ENCODE measurements at places on chromosomes 11 and 22.
A peak's percentile ranks its signal among the peaks of the same experiment; 100 is the strongest.

GRCh38 chr22:50170453-50171318, at the start of gene PANX2:
Gene PANX2 (plus strand): TSS chr22:50170731. CDS start chr22:50170731, 0 bp downstream.
- no peak for DNase-seq

- no peak for DNase-seq
These were observed 16.9 kb downstream of the IL18BP start for GRCh38 chr11:72015511-72016061.

DNA sequence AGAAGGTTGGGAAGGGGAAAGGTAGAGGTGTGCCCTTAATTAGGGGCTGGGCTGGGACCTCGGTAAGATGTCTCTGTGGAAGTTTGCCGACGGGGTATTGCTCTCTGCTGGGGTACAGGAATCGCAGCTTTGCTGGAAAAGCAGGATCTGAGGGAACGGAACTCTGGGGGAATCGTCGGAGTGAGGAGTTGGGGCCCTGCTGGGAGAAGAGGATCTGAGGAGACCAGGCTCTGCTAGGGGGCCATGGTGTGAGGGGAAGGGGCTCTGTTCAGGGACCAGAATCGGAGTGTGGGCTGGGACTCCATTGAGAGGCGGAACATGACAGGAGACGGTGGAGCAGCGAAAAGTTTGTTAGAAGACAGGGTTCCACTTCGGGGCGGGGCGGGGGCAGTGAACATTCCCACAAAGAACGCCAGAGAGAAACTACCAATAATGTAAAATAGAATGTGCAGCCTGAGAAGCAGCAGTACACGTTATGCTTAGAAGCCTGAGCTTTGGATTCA, 456 bp downstream of the AAMDC start:
- no peak for DNase-seq

GRCh38 chr11:19848219-19848618, 135.6 kb downstream of the NAV2 start:
- no peak for DNase-seq

DNA sequence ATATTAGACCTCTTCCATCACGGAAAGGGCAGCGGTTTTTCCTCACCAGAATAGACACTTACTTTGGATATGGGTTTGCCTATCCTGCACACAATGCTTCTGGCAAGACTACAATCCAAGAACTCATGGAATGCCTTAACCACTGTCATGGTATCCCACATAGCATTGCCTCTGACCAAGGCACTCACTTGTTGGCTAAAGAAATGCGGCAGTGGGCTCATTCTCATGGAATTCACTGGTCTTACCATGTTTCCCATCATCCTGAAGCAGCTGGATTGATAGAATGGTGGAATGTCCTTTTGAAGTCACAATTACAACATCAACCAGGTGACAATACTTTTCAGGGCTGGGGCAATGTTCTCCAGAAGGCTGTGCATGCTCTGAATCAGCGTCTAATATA, 20.8 kb downstream of the MS4A4E start:
- DNase-seq, result no peak

DNA sequence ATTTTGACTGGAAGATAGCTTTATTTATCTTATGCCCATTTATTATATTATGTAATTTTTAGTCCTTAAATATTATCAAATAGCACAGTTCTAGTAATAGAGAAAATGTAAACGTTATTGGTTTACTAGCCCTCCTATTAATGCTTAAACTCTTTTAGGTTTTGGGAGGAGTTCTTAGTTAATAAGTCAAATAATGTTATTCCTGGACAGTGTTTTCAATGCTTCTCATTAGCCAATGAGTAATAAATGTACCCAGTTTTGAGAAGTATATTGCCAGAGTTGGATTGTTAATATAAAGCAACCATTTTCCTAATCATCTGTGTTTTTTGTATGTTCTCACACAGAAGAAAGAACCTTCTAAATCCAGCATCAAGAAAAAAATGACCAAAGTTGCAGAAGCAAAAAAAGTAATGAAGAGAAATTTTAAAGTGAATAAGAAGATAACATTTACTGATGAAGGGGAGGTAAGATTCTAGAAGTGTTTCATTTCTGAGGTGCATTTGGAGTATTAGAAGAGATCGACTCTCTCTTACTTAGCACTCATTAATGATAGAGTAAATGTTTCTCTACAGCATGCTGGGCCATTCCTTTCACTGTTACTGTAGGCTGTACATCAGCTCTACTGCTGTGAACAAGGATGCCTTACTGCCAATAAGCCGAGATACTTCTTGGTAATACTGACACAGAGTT, 173.4 kb downstream of the DDX10 start:
- DNase-seq, result no peak

DNA sequence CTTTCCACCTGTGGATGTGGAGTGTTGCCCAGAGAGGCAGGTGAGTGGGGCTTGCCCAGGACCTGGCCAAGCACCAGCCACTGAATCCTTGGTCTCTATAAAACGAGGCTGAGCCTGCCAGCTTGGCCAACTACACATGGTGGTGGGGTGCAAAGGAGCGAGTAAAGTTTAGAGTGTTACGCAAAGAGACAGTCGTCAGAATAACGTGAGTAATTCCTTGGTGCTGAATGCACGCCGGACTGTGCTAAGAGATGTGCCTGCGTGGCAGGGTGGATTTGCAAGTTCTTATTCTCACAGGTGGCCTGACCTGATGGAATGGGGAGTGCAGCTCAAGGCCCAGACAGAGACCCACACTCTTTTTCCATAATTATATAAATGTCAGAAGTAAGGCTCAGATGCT, 88.6 kb upstream of the B3GAT1 start:
- no peak for DNase-seq

GRCh38 chr11:115390441-115390840, 113.8 kb downstream of the CADM1 start:
- no peak for DNase-seq

- no peak for DNase-seq
These were observed 699.1 kb downstream of the KCNA4 start for GRCh38 chr11:29317694-29318093.

GRCh38 chr22:23571486-23571885, 8.6 kb downstream of the IGLL1 start:
- DNase-seq, result no peak

DNA sequence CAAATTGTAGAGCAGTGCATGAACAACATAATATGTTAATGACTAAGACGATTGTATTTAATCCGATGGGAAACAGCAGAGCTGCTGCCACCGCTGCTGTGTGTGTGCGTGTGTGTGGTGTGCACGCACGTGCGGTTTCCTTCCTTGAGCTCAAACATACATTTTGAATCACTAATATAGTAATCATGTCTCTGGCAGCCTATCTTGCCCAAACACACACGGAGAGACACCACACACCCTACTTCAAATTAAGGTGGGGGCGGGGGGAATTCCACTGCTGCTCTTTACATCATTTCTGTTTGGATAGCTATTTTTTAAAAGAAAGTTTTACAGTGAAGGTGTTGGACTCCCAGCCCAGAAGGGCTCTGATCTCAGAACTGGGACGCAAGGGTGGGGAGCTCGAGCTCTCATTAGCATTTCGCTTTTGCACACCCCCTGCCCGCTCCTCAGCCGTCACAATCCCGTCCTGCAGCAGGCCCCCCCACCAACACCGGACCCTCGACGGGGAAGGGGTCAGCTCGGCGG, 651 bp upstream of the FAM83F start:
- peak; percentile 19 for DNase-seq

GRCh38 chr11:117929142-117929915, at the start of gene TMPRSS13:
Gene TMPRSS13 (minus strand): TSS chr11:117929402. CDS start chr11:117929307, 95 bp downstream.
- no peak for DNase-seq

- DNase-seq, result no peak
These were observed 33.7 kb downstream of the OSBPL5 start for GRCh38 chr11:3131330-3131941.

DNA sequence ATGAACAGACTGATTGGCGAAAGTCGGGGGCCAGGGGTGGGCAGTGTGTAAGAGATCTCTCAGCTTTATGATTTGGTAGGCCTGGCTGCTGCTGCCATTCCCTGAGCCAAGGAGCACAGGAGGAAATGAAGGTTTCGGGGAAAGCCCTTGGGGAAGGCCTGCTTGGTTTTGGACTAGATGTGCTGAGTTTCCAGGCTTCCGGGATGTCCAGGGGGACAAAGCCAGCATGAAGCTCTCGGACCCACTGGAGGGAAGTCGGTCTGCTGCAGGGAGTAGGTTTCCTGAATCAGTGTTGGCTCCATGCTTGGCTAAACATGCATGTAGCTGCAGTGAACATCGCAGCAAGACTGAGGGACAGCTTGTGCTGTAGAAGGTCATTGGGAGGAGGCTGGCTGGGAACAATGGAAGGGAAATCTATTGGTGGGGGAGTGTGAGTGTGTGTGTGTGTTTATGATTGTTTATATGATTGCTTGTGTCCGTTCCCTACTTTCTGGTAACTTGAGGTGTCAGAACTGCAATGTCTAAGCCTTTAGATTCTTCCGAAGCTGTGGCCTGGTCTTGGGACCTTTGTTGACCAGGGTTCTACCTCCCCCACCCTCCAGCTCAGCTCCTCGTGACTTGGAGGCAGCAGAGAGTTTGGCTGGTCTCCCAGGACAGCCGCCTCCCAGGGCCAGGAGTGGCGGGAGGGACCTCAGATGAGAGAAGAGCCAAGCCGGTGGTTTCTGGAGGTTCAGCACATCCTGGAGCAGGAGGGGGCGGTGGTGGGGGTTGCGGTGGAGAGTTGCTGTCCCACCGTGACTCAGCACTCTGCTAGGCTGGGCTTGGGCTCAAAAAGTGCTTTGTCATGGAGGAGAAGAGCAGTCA, 4.0 kb upstream of the FTH1 start:
- DNase-seq, result peak; percentile 95

DNA sequence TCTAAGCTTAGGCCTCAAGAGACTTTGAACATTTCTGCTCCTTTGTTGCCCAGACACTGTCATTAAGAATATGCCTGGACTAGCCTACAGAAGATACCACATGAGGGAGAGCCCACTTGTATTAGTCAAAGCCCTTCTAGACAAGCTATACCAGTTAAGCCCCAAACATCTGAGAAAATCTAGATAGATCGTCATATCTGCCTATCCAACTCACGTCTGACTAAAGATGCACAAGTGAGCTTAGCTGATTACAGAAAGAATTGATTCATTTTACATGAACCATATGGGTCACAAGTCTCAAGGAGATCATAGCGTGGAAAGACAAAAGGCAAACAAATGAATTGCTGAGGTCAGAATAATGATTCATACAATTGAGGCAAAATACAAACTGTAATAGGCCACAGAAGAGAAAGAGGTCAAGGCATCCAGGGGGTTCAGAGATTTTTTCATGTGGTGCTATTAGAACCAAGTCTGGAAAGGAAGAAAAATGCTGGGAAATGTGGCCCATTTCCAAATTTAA, 1155.5 kb upstream of the TENM4 start:
- DNase-seq, result no peak

- peak; percentile 91 for DNase-seq
These were observed 187.2 kb downstream of the MAML2 start for GRCh38 chr11:96155627-96156378.

DNA sequence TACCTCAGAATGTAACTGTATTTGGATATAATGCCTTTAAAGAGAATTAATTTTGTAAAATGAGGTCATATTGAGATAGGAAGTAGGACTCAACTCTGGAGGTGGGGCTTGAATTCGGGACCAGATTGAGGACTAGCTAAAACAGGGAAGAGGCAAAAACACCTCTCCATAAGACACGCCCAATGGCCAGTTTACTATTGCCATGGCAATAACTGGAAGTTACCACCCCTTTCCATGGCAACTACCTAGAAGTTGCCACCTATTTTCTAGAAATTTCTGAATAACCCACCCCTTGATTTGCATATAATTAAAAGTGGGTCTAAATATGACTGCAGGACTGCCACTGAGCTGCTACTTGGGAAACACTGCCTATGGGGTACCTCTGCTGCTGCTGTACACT, 206.4 kb downstream of the TTC28 start:
- DNase-seq, result no peak

- no peak for DNase-seq
These were observed 13.2 kb downstream of the CCND1 start for GRCh38 chr11:69654001-69654659.

GRCh38 chr22:35872451-35872850, 154.8 kb downstream of the APOL5 start:
- no peak for DNase-seq

DNA sequence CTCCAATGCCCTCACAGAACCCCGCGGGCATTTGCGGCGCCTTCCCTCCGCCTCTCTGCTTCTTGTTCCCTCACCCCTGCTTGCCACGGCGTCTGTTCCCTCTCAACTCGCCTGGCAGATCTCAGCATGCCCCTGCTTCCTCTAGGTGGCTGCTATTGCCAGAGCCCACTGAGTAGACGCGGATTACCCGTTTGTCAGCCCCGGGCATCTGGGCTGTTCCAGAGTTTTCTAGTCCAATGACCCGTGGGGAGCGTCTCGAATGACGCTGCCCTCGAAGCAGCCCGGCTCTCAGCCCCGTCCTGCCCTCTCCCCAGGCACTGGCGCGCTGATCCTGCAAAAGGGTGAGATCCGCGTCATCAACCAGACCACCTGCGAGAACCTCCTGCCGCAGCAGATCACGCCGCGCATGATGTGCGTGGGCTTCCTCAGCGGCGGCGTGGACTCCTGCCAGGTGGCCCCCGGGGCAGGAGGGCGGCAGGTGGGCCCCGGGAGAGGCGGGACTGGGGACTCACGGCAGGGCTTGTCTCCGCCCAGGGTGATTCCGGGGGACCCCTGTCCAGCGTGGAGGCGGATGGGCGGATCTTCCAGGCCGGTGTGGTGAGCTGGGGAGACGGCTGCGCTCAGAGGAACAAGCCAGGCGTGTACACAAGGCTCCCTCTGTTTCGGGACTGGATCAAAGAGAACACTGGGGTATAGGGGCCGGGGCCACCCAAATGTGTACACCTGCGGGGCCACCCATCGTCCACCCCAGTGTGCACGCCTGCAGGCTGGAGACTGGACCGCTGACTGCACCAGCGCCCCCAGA, 49.7 kb downstream of the ST14 start:
- DNase-seq, result no peak

GRCh38 chr22:20798218-20798617, 24.3 kb downstream of the SERPIND1 start:
- DNase-seq, result no peak

GRCh38 chr11:128595221-128595620, 7.9 kb upstream of the ETS1 start:
- no peak for DNase-seq

GRCh38 chr22:38030311-38031133, 26.7 kb upstream of the PICK1 start:
- DNase-seq, result no peak

DNA sequence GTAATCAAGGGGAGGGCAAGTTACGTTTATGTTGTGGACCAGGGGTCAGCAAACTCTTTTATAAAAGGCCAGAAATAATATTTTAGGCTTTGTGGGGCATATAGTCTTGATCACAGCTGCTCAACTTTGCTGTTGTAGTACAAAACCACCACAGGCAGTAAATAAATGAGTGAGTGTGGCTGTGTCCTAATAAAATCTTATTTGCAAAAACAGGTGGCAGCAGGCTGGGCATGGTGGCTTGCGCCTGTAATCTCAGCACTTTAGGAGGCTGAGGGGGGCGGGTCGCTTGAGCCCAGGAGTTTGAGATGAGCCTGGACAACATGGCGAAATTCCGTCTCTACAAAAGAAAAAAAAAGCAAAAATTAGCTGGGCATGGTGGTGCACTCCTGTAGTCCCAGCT, 57.9 kb upstream of the NUP160 start:
- no peak for DNase-seq

GRCh38 chr22:45752036-45752435, 80.4 kb downstream of the ATXN10 start:
- DNase-seq, result no peak

All from AG04449 (cell line).